ENCODE measurements at places on chromosomes 2 and 18. TPM values are rescaled to one million over a fixed set of nuclear protein-coding genes. Genes with fewer than 3 reads are reported as not detected.

Gene CD8B2
- total RNA-seq: 1.1 TPM

Gene GPC1
- 3.2 TPM for total RNA-seq

DNA sequence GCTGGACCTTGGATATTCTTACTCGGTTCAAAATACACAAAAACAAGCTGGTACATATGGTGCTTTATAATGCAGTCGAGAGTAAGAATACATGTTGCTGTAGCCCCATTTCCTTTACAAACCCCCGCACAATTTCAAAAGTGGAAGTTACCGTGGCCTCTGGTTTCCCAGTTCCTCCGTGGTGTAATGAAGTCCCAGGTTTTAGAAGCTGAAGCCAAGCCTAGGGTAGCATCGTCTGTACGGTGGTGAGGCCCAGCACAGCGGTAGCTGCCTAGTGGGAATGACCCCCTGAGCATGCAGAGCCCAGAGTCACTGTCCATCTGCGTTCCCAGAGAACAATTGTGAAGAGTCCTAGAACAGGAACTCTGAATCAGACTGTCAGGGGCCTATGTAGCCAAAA lies 171.8 kb downstream of the ASXL3 start:
- no peaks in the 10 kb centered on the region for H3K36me3 ChIP-seq
- no peak for DNase-seq
- no peak overlapping the region for H3K4me3 ChIP-seq
- H3K4me1 ChIP-seq: no peaks in the 10 kb centered on the region

Gene FER1L5
- not detected for total RNA-seq

Gene SIX2
- total RNA-seq: not detected

- H3K36me3 ChIP-seq: no peaks in the 10 kb centered on the region
- no peaks in the 10 kb centered on the region for H3K27me3 ChIP-seq
- no peak overlapping the region for H3K27ac ChIP-seq
- no peaks in the 10 kb centered on the region for H3K4me1 ChIP-seq
- DNase-seq: no peak
Observed at GRCh38 chr2:120774557-120775160, 39.0 kb downstream of the GLI2 start.

GRCh38 chr2:7405861-7406715 lies 488.9 kb downstream of the RNF144A start:
- H3K4me3 ChIP-seq: no peak overlapping the region
- no peak for DNase-seq
- peaks cover 46% of the 10 kb centered on the region for H3K27me3 ChIP-seq

Gene SNORC
- total RNA-seq: 4.0 TPM
